GM12865 (cell line): ENCODE measurements at places on chromosomes 11 and 22.

- DNase-seq = no peak
These were observed at the start of gene C11orf42 for GRCh38 chr11:6205366-6205765. C11orf42 (plus strand) TSS chr11:6205557; CDS start chr11:6205616, 59 bp downstream.

GRCh38 chr22:23178512-23179254 is 1.6 kb upstream of the BCR start:
- DNase-seq = peak; percentile 66

DNA sequence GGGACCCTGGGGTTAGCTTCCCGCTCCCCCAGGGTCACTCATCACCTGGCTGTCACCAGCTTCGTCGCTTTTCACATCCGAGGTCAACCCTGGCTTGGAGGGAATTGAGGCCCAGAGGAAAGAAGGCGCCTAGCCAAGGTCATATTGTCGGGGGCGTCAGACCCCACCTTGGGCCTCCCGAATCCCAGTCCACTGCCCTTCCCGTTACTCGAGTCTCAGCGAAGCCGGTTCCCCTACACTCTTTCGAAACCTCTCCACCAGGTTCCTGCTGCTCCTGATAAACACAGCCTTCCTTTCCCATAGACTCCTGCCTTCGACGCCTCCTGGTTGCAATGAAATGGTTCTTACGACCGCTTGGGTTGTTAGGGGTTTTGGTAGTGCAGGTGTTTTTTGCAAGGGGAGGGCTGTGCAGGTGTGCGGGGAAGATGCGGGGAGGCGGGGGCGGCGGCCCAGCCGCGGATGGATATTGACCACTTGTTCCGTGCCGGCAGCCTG is 642 bp downstream of the NAA40 start:
- no peak for DNase-seq

DNA sequence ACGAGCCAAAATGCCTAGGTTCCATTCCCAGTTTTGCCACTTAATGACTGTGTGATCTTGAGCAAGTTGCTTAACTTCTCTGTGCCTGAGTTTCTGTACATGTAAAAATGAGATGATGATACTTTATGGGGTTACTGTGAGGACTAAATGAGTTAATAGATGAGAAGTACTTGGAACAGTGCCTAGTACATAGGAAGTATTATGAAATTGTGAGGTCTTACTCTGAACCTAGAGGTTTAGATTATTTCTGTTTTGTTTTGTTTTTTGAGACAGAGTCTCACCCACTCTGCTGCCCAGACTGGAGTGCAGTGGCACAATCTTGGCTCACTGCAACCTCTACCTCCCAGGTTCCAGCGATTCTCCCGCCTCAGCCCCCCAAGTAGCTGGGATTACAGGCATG is 227.0 kb upstream of the POU2AF2 start:
- no peak for DNase-seq

- no peak for DNase-seq
These were observed 104.5 kb upstream of the B3GAT1 start for GRCh38 chr11:134516529-134516928.

DNA sequence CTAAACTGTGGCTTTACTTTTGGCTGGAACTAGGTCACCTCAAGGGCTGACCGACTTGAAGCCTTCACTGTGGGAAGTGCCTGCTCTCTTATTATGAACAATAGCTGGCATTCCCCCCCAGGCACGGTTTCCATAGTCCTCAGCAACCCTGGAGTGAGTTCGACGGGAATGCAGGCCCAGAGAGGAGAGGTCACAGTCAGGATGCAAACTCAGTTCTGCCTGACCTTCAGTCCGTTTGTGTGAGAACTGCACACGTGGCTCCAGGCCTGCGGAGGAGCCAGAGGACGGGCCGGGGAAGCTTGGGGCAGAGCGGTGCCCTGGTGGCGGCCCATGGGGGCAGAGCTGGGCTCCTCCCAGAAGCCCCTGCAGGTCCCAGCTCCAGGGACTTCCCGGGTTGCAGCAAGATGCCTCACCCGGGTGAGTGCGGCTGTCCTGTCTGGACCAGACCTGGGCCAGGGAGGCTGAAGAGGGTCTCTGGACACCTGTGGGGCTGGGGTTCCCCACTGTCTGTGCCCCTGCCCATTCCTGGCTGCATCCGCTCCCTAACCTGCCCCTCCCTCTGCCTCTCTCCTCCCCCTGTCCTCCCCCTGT is 17.2 kb downstream of the SLC25A18 start:
- no peak for DNase-seq

- no peak for DNase-seq
These were observed 34.9 kb upstream of the ACER3 start for GRCh38 chr11:76825726-76826396.

DNA sequence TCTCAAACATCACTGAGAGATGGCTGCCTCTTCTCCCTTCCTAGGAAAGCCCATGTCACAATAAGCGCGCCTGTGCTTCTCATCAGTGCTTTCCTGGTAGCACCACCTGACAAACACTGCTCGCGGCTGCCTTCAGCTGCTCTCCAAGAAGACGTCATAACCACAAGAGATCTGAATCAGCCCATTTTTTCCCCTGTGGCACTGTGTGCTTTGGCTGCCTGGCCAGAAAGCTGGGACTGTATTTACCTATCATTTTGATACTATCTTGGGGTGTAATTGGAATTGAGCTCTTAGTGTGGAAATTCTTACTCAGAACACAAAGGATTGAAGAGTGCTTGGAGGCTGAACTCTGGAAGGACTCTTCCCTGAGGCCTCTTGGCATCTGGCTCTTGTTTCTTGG is 50.3 kb upstream of the EHF start:
- DNase-seq = no peak

DNA sequence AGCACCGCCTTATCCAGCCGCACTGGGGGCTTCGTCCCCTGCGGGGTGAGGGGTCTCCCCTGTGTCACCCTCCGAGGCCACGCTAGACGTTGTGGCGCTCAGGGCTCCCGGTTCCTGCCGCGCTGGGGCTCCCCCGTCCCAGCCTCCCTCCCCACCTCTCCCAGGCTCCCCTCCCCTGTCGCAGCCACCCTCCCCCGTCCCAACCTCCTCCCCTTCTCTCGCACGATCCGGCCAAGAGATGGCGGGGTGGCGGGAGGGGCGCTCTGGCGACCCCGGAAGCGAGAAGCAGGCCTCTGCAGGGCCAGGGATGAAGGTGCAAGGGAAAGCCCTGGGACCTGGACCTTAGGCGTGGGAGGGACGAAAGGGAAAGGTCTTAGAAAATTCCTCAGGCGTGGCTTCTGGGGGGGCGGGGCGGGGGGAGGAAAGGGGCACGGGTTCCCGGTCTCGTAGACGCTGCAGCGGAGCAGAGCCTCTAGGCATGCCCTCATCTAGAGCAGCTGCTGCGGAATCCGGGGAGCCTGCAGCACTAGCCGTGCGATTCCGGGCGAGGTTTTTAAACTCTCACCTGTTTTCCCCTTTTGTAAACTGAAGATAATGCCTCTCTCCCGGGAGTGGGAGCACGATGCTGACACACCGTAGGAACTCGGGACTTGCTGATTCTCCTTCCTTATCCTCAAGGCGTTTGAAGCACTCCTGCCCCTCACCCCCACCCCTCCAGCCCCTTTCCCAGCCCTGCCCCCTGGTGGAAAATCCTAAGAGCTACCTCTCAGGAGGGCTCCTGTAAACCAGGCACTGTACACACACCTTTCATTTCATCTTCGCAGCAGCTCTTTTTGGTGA is 14.4 kb downstream of the KCNJ5 start:
- peak; percentile 15 for DNase-seq

DNA sequence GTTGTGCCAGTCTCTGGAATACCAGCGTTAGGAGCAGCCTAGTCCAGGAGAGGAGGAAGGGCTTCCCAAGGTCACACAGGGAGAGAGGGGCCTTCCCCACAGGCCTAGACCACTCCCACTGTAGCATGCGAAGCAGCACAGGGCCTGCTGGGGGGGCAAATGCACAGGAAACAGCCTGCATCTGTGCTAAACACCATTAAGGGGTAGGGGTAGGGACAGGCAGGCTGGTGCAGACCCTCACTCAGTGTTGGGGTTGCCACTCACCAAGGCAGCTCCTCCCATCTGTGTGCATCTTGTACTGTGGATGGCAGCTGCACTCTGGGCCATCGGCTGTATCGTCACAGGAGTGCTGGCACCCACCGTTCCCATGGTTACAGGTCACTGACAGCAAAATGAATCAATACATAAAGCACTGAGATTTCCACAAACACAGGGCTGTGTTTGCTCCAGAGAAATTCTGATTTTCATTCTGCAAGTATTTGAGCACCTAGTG is 24.9 kb downstream of the SCUBE2 start:
- DNase-seq = no peak

- no peak for DNase-seq
These were observed 41.9 kb upstream of the PPP6R3 start for GRCh38 chr11:68418648-68419047.

DNA sequence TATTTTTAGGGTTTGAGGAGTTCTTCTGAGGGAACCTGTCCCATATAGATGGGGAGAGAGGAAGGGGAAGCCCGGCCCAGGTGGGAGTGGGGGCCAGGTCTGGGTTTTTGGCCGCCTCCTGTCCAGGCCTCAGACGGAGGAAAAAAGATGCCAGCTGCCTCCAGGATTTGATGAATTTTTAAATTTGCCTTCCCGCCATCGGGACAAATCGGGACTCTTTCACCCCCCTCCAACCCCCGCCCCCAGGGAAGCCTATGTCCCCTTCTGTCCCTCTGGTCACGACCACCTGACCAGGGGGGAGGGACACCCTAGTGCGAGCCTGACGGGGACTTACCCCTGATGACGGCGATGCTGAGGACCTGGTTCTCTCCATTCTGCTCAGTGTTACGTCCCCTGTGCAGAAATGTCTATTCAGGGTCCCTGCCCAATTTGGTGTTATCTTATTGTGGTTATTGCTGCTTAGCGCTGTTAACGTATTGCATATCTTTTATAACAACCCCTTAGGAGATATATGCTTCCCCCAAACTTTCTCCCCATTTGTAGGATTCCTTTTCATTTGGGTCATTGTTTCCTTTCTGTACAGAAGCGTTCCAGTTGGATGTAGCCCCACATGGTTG is 115.9 kb upstream of the GRK3 start:
- DNase-seq = peak; percentile 28

- peak; percentile 74 for DNase-seq
These were observed 288.1 kb downstream of the ETS1 start for GRCh38 chr11:128299132-128299726.

- peak; percentile 59 for DNase-seq
These were observed 781 bp downstream of the SIDT2 start for GRCh38 chr11:117179048-117179999.

- no peak for DNase-seq
These were observed 11.7 kb upstream of the TMEM191C start for GRCh38 chr22:21455334-21456089.

DNA sequence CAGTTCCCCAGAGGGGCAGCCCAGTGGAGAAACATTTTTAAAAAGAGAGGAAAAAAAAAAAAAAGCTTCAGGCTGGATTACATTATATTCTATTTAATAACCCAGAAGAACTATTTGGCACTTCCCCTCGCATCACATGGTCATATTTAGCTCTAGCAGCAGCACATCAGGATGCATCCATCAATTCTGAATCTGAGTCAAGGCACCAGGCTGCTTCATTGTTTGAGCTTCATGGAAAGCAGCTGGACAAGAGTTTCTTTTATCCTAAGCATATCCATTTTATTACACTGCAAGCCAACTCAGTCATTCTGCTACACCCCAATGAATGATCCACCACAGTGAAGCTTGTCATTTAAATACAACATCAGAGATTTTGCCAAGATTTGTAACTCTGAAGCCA is 10.0 kb downstream of the SPTY2D1 start:
- no peak for DNase-seq

- no peak for DNase-seq
These were observed 300.5 kb downstream of the NTM start for GRCh38 chr11:131670876-131671275.

- DNase-seq = no peak
These were observed 118.1 kb downstream of the ATM start for GRCh38 chr11:108340973-108341372.

GRCh38 chr11:100682247-100682969 is 4.7 kb upstream of the ARHGAP42 start:
- DNase-seq = peak; percentile 29

GRCh38 chr11:57474017-57474802 is 13.9 kb downstream of the RTN4RL2 start:
- no peak for DNase-seq

DNA sequence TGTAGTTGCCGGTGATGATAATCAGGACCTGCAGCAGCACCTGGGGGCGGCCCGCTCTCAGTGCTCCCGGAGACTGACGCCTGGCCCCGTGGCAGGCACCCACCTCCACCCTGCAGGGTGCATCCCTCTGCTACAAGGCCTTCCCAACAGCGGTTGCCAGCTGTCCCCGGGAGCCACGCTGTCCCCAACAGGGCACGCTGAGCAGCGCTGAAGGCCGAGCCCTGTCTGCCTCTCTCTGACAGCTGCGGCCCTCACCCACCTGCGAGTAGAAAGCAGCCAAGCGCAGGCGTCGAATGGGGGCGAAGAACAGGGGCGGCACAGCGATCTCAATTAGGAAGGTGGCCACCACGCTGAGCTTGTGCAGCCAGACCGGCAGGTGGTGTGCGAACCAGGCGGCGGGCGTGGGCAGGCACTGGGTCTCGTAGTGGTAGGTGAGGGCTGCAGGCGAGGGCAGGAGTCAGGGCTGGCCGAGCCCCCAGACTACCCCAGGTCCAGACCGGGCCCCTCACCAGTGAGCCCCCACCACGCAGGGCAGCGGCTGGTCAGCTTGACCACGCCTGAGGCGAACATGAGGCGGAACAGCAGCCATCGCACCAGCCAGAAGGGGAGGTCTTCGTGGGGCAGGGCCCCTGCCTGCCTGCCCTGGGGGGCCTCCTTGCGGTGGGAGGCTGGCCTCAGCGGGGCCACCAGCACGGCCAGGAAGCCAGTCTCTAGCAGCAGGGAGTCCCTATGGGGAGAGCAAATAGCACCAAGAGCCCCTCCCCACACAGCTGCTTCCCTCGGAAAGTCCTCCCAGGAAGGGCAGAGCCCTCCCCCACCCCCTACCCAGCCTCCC is 1.5 kb downstream of the LMF2 start:
- peak; percentile 11 for DNase-seq
